ENCODE measurements at places on chromosomes 6 and 20.
A peak's percentile ranks its signal among the peaks of the same experiment; 100 is the strongest.

- no peak for DNase-seq
Observed at GRCh38 chr6:39169448-39170344, 54.7 kb upstream of the SAYSD1 start.

DNA sequence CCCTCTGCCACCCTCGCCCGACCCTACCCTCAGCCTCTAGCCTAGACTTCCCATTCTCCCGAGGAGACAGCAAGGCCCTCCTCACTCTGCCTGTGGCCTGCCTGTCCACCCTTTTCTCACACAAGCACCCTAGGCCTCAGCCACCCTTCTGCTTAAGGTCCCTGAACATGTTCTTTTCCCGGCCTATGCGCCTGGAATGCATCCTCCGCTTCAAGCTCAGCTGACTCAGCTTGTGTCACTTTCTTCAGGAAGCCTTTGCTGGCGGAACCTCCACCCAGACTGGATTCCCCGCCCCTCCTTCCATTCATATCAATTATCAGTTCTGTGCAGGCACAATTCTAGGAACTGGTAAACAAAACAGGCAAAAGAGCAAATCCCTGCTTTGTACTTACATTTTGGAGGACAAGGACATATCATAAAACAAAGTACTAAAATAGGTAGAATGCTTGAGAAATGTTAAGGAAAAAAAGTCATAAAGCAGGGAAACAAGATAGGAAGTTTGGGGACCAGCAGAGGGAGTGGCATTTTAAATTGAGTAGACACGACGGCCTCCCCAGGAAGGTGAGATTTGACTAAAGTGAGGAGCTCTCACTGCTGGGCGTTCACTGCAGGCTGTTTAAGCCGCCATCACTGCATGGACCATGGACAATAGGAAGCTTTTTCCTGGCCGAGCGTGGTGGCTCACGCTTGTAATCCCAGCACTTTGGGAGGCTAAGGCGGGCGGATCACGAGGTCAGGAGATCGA lies 17.9 kb upstream of the SNHG17 start:
- DNase-seq, result no peak

GRCh38 chr6:35566794-35567193 lies 54.1 kb upstream of the TULP1 start:
- DNase-seq, result no peak

DNA sequence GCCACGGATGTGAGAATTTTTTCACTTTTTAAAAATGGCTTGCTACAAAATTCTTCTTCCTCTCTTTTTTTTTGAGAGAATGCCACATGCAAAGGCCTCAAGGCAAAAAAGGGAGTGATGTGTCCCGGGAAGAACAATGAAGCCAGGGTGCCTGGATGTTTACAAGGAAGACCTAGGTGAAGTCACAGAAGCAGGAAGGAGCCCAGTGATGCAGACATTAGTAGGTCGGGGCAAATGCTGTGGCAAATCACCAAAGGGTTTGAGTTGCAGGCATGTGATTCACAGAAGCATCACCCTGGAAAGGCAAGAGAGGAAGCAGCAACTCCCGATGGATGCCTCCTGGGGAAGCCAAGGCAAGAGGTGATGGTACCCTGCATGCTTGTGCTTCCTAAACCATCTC lies 46.8 kb downstream of the FARS2 start:
- DNase-seq, result no peak

- DNase-seq, result no peak
Observed at GRCh38 chr6:53579338-53579737, 34.4 kb upstream of the GCLC start.

DNA sequence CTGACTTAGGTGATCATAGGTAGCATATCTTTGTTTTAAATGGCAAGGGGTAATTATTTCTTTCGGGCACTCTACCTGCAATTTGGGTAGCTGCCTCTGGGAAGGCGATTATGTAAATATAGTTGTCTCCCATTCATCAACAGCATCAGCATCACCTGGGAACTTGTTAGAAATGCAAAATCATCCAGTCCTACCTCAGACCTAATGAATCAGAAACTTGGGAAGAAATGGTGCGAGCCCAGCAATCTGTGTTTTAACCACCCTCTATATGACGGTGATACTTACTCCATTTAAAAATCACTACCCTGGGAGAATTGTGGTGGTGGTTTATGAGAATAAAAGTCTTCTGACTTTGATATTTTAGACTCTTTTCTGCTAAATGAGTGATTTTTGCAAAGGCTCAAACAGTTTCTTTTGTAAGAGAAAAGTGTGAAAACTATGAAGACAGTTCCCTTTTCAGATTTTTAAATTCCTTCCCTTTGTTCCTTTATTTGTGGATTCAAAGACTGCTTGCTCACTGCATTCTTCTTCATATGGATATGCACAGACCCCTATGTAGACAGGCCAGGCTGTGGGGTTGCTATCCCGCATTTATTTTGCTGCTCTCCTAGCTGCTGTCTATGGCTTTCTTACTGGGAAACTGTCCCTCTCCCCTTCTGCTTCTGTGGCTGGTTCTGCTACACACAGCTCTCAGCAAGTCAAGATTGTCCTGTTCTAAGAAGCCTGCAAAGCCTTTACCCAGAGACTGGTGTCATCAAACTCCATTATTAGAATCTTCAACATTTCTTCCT lies 365.3 kb downstream of the RNF144B start:
- DNase-seq, result no peak

DNA sequence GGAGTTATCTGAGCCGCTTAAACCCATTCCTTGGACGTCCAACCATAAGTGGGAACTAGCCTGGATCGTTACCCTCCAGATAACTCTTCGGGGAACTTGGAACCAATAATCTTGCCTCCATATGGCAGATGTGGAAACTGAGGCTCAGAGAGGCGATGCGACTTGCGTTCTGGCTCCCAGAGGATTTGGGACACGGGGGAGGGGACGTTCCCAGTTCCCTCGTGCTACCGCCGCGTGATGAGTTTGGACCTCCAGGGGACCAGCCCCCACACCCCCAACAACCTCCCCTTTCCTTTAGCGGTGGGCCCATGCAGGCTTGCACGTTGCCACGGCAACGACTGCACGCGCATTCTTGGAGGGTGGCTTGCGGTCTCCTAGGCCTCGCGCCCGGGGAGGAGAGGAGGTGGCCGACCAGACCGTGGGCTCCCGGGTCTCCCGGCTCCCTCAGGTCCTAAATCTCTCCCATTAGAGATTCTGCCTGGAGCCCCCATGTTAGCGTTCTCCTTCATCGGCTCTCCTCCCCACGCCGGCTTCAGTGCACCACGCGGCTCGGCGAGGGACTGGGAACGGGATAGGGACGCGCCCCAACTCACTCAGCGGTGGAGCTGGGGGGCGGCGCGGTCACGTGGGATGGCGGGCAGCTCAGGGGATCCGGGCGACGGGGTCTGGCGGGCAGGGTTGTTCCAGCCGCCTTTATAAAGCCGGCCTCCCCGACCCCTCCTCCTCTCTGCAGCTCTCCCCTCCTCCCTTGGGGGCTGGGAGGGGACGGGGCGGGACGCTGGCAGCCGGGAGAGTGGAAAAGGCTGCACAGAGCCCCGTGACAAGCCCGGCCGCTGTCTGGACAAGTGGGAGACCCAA lies at the start of gene PLTP:
Gene PLTP (minus strand): TSS at position 670 of the 858 bp plus-strand sequence. CDS start 703 bp downstream, outside the sequence.
- DNase-seq, result peak; percentile 90

DNA sequence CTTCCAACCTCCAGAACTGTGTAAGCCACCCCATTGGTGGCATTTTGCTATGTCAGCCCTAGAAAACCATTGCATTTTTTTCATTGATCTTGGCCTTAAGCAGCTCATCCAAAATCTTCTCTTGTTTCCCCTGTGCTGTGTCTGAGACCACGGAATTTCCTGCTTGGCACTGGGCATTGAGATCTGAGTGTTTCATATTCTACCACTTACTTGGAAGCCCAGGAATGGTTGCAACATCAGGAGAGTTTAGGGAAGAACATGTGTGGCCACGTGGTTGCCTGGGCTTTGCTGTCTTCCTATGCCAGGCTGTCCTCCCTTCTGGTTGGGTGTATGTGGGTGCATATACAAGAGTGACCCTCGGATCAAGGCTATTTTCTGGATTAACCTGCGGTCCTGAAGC lies 139.3 kb upstream of the PMEPA1 start:
- no peak for DNase-seq

- DNase-seq, result no peak
Observed at GRCh38 chr20:36170542-36171215, 16.1 kb downstream of the EPB41L1 start.

DNA sequence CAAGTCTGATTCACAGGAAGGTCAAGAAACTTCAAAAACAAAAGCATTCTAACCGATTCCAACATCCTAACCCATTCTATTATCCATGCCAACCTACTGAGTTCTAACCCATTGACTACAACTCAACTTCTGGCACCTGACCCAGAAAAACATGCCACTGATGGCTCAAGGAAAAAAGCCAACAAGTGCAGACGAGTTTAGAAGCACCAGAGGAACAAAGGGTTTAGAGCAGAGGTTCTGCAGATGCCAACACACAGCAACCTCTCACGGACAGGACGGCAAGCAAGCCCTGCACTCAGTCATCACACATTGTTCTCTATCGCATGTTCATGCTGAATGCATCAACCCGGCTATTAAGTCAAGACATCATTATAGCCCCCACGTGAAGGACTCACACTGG lies 25.2 kb upstream of the MC3R start:
- no peak for DNase-seq

GRCh38 chr6:108156180-108156937 lies 9.5 kb upstream of the NR2E1 start:
- DNase-seq, result peak; percentile 50

DNA sequence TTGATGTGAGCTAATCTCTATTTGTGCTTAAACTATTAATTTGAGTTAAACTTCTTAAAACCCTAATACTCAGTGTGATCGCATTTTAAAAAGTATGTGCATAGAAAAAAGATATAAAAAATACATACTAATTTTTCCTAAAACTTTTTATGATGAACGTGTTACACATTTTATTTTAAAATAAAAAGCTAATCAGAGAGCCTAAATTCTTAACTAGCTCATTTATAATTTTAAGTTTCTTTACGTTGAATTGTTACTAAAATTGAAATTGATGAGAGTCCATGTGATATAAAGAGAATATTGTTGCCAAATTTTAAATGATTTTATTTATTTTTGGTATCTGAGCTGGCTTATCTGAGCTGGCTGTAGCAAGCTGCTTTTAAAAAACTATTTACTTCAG lies 6.6 kb downstream of the MAP3K4 start:
- DNase-seq, result no peak

DNA sequence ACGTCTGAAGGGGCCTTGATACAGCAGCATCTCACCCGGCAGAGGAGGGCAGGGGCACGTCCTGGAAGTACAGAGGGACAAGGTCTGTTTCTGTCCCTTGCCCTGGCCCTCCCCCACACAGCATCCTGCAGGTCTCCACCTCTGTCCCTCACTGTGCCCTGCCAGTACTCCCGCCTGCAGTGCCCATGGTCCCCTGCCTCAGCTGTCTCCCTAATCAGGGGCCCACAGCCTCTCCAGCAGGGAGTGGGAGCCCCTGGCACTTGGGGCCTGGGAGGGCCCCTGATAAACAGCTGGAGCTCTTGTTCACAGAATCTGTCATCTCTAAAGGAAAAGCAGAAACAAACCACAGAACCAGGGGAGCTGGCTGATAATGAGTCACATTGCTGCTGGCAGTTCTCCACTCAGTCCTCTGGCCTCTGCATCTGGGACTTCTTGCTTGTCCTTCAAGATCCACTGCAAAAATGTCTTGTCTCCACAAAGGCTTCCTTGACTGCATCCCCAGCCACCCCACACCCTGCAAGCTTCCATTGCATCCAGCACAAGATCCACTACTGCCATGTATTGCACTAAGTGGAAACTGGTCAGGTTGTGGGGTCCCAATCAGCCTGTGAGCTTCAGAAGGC lies 33.2 kb upstream of the TAF8 start:
- DNase-seq, result no peak

DNA sequence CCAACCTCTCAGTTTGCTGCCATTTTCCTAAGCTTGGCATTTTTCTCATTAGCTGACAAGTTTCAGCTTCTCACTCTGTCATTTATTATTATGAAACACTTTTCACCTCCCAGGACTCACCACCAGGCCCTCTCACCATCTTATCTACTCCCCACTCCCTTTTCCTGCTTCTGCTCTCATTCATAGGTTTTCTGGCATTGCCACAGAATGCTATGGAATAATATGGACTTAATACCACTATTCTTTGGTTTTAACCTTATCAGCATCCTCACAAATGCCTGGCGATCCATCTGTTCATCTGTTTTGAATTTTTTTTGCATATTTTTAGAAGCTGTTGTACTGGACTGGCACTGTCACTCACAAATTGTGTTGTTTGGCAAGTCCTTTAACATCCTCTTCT lies 16.4 kb upstream of the LAMA4 start:
- DNase-seq, result no peak

DNA sequence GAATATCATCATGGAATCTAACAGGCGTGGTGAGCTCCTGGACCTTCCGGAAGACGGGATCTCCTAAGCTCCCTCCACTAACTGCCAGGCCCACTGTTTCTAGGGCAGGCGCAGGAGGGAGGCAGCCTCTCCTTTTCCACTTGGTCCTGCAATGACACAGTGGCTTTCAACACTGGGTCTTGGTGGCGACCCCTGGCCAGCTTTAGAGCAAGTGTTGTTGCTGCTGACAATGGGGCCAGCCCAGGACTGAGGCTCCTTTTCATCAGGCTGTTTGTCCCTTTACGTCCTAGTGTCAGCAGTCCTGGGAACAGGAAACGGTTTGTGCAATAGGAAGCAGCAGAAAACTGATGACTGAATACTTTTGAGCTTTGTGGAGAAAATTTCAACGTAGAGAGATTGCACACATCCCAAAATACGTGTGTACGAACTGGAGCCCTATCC lies 9.7 kb upstream of the QKI start:
- DNase-seq, result no peak

DNA sequence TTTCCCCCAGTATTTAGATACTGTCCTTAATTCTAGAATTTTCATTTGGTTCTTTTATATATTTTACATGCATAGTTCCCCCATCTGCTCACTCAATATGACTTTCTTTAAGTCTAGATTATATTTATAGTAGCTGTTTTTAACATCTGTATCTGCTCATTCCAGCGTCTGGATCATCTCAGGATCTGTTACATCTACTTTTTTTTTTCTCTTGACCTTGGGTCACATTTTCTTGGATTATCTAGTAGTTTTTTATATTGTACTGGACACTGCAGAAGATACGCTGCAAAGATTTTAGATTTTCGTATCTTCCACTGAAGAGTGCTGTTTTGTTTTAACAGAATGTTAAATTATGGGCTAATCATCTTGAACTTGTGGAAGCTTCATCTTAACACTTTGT lies 20.7 kb downstream of the RAB22A start:
- DNase-seq, result no peak

- no peak for DNase-seq
Observed at GRCh38 chr6:79598012-79598411, 33.1 kb upstream of the SH3BGRL2 start.

- DNase-seq, result no peak
Observed at GRCh38 chr20:17999566-17999965, 30.7 kb downstream of the MGME1 start.

Data from NCI-H82 (cell line).